Vagina (tissue), 2 donors: ENCODE measurements at places on chromosomes 12 and 14.

DNA sequence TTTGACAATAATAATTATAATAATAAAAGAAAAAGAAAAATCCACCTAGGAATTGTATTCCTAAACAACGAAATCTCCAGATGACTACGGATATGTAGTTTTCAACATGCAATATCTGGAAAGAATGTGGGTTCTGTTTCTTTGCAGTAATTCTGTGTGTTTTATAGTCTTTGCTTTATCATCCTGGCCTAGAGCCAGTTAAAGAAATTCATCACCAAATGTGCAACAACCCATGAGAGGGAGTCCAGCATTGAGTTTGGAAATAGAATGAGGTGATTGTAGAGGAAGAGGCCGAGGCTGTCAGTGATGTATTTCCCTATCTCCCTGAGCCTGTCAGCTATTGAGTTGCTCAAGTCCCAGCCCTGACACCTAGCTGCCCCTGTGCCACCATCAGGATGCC lies 200.5 kb upstream of the DCN start:
- no peak for DNase-seq

GRCh38 chr14:64195199-64195598 lies 99.0 kb downstream of the ESR2 start:
- no peak for DNase-seq

GRCh38 chr12:97493731-97494130 lies 31.1 kb downstream of the RMST start:
- DNase-seq, result no peak

- no peak for DNase-seq
These were observed 55.9 kb upstream of the AVPR1A start for GRCh38 chr12:63206909-63207308.

DNA sequence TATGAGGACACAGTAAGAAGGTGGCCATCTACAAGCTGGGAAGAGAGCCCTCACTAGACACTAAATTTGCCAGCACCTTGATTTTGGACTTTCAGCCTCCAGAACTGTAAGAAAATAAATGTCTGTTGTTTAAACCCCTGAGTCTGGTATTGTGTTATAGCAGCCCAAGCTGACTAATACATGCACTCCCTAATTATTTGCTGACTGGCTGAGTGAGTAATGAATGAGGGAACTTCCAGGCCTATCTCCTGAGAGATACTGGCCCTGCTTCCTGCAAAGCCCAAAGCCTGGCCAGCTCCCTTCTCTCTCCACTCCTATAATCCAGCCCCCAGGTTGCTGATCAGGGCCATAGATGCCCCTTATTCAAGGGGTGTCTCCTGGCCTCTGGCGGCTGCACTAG lies 120.0 kb upstream of the NOS1 start:
- no peak for DNase-seq

- DNase-seq, result no peak
These were observed 24.3 kb upstream of the RGS6 start for GRCh38 chr14:71907793-71908515.

- no peak for DNase-seq
These were observed 16.1 kb upstream of the TAS2R42 start for GRCh38 chr12:11202811-11203210.

GRCh38 chr12:48198672-48198971 lies 4.5 kb downstream of the OR10AD1 start:
- DNase-seq, result no peak

DNA sequence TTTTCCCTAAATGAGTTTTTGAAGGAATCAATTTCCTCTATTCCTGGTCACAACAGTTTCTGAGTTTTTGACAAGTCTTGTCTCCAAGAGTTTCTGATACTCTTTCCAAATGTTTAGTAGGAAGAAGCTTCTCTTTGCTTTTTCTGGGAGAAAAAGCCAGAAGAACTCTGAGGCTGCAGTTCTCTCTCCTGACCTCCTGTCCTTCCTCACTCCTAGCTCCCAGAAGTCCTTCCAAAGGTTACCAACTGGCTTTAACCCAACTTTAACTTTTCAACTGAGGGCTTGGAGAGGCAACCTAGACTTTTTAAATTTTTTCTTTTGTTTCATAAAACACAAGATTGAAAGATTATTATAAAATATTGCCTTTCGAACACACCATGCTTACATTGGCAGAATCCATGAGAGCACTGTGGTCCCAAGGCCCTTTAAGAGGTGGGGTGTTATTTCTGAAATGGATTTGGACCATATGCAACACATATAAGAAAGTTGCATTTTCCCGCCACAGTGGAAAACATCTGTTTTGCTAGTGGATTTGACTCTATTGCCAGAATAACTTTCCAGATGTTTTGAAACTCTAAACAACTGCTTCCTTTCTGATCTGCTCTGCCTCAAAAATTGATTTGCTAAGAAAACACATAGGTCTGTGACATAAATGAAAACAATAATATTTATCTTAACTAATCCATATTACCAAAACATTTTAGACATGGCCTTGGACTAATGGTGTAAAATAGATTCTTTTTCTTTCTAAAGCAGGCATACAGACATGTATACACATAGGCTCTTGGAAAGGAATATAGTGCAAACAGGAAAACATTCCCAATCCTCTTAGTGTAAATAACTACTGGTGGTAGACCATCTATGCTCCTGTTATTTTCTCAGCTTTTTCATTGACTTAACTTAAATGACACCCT lies 22.3 kb upstream of the EPS8 start:
- DNase-seq, result no peak

- no peak for DNase-seq
These were observed 92.8 kb upstream of the METAP2 start for GRCh38 chr12:95380997-95381786.

GRCh38 chr14:58428118-58428683 lies 682 bp downstream of the KIAA0586 start:
- no peak for DNase-seq

GRCh38 chr12:80513211-80513610 lies 69.2 kb downstream of the PTPRQ start:
- no peak for DNase-seq

GRCh38 chr14:85934123-85934885 lies 404.4 kb downstream of the FLRT2 start:
- DNase-seq, result no peak

GRCh38 chr12:53265783-53266182 lies 2.3 kb upstream of the ESPL1 start:
- no peak for DNase-seq

- no peak for DNase-seq
These were observed 223.5 kb downstream of the SLC41A2 start for GRCh38 chr12:104734541-104735095.

DNA sequence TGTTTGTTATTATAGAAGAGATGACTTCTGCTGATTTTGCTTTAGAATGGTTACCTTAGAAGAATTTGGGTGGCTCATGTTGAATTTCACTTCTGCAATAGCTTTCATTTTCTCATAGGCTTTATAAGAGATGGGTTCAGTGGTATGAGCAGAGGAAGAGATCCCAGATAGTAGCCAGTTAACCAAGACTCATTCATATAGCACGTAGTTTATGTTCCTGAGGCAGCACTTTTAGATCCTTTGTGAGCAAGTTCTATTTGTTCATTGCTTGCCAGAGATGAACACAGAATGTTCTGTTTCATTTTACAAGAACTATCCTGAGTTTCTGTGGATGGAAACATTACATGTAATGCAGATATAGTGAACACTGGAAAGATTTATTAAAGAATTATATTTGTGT lies 32.2 kb downstream of the RAB21 start:
- DNase-seq, result no peak

- DNase-seq, result no peak
These were observed 128.0 kb downstream of the ETV6 start for GRCh38 chr12:11777451-11777850.

- DNase-seq, result no peak
These were observed 34.4 kb upstream of the SYCP3 start for GRCh38 chr12:101773650-101774162.

GRCh38 chr14:74807853-74808545 lies 44.9 kb downstream of the YLPM1 start:
- no peak for DNase-seq

GRCh38 chr14:77270361-77271112 lies 469 bp downstream of the NGB start:
- no peak for DNase-seq

DNA sequence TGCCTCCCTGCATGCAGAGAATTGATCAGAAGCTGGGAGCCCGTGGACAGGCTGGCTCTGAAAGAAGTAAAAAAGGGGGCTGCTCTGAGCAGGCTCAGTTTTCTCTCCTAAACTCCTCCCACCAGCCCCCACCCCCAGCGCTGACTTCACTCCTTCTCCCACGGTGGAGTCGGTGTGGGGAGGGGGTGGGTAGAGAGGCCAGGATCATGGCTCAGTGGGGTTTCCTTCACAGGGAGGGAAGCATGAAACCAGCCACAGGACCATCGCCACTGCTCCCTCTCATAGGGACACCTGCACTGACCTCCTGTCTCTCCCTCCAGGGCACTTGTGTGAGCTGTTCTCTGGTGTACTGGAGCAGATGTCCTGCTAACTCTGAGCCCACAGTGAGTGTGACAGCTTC lies 78.9 kb downstream of the STAB2 start:
- no peak for DNase-seq

DNA sequence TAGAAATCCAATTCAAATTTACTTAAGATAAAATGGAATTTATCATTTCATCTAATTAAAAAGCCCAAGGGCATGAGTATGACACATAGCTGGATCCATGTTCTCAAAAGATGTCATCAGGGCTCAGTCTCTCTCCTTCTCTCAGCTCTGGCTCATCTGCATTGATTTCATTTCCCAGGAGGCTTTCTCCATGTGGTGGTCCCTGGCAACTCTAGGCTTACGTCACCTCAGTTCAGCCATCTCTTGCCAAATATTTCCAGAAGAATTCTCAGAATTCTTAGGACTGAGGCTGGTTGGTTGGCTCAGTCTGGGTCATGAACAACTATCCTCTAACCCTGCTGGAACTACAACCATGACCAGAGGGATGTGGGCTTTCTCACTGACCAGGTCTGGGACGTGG lies 65.3 kb downstream of the FOS start:
- no peak for DNase-seq

GRCh38 chr12:120640861-120641833 lies 721 bp downstream of the CABP1 start:
- no peak for DNase-seq

DNA sequence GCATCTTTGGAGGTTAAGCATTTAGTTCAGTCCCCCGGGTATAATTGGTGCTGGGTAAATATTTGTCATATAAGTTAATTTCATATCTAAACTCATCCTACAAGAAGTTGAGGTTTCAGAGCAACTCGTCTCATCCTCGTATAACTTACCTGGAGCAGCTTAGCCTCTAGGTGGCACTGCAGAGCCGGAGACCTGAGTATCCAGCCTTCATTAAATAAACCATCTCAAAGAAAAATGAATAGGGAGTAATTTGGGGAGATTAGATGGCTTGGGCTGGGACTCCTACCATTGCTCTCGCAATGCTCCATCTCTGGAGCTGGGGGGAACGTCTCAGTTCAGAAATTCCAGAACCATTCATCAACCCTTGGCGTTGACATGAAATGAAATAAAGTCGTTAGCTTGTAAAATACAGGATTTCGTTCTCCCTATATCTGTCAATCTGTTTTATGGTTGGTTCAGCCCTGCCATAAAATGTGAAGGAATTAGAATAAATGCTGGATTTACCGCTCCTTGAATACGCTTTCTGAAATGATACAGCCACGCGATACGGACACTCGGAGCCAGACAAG lies 122.9 kb upstream of the TMEM132D start:
- DNase-seq, result no peak

GRCh38 chr14:97149775-97150174 lies 352.6 kb downstream of the VRK1 start:
- no peak for DNase-seq

DNA sequence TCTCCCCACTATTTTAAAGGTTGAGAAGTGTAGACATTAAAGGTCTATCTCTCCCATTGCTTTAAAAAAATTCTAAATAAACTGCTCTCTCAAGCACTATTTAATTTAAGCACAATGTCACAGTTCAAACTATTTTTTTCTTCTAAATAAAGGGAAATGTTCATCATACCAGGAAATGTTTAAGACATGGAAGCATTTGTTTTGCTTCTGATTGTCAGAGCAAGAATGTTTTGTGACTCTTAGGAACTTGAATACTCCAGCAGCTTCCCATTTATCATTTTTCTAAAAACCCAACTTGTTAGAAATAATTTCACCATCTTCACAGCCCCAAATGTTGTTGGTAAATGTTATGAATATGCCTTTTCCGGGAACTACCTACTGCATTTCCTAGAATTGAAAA lies 121.8 kb upstream of the NTF3 start:
- no peak for DNase-seq
